ENCODE measurements at places on chromosomes 3 and 15. TPM values are rescaled to one million over a fixed set of nuclear protein-coding genes. Genes with fewer than 3 reads are reported as not detected.

DNA sequence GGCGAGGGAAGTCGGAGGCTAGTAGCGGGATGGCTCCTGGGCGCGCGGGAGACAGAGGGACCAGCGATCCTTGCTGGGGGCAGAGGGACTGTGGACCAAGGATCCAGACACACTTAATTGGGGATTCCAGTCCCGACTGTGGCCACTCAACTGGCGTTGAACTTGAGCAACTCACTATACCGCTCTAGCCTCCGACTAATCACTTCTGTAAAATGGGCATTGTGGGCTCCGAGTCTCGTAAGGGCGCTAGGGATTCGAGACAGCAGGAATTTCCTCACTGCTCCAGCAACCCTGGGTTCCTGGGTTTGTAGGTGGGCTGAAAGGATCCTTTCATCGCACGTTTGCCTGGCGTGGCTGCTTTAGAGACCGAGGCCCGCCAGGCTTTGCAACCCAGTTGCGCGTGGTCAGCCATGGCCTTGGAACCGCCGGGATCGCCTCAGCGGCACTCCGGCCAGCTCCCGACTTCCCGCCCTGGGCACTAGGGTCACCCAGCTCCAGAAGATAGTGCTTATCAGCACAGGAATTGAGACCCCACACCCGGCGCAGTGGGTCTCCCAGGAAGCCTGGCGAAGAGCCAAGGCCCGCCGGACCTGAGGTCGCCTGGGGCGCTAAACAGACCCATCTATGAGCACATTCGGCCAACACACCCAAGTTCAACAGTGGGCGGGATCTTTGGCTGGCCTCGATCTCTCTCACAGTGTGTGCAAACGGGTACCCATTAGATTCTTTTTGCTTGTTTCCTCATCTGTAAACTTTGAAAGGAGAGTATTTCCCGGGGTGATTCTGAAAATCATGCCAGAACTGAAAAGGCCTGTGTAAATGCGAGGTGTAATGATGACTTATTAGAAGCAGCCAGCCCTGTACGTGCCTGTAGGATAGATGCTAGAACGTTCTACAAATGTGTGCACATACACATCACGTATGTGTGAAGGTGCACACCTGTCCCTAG is 9.9 kb downstream of the FOXL2 start:
- peaks cover 37% of the 10 kb centered on the region for H3K4me1 ChIP-seq
- no peak for DNase-seq
- no peak overlapping the region for H3K4me3 ChIP-seq
- no peak overlapping the region for H3K27ac ChIP-seq

DNA sequence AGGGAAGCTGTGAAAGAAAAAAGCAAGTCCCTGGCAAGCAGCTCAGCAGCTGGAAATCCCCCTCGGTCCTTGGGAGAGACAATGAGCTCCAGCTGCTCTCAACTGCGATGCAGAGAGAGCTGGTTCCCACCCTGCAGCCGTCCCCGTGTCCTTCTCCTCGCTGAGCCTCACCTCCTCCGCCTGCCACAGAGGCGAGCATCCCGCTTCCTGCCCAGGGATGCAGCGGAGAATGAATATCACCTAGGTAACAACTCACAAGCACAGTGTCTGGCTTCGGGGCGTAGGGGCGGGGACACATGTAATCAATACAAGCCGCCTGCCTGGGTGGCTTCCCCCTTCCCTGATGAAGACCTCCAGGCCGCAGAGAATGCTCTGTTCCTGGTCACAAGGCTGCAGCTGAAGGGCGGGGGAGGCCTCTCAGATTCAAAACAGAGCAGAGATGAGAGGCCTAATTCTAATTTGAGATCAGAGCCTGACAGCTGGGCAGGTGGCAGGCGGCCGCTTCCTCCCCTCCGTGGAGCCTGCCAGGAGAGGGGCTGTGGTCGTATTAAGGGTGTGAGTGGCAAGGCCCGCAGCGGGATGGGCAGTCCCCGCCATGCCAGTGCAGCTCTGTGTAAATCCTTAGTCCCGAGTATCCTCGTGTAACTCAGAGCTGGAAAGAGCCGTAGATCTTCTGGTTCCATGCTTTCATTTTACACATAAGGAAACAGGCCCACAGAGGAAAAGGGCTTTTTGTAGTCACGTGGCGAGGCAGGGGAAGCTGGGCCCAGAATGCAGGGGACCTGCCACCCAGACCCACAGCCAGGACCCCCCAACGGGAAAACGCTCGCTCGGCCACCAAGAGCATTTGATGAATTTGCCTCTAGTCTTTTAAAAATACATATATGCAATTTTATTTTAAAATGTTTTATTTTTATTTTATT is 24.3 kb downstream of the ZDHHC19 start:
- H3K27ac ChIP-seq, result no peak overlapping the region
- H3K4me1 ChIP-seq, result peaks cover 32% of the 10 kb centered on the region
- no peak overlapping the region for H3K4me3 ChIP-seq

DNA sequence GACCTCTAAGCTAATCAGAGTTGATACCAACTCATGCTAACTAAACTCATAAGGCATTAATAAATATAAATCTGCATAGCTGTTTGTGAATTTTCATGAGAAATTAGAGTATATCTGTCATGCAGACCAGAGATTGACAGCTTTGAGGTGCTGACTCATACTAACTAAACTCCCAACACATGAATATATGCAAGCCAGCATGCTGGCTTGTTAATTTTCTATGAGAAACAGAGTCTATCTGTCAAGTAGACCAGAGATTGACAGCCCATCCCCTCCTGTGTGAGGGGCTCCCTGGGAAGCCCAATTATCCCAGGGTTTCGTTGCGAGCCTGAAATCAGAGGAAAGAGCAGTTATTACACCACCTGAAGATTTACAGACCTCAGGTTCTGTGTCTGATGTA is 69.3 kb downstream of the CD47 start:
- H3K27ac ChIP-seq, result no peak overlapping the region
- DNase-seq, result no peak
- H3K4me1 ChIP-seq, result no peaks in the 10 kb centered on the region
- H3K36me3 ChIP-seq, result no peaks in the 10 kb centered on the region

The ARGFX gene
- total RNA-seq, result not detected

GRCh38 chr3:181952929-181953328 is 241.2 kb downstream of the SOX2 start:
- DNase-seq, result no peak
- no peaks in the 10 kb centered on the region for H3K36me3 ChIP-seq
- H3K27me3 ChIP-seq, result no peaks in the 10 kb centered on the region
- no peaks in the 10 kb centered on the region for H3K4me1 ChIP-seq

The CCNL1 gene
- 151 TPM for total RNA-seq

GRCh38 chr15:81097116-81097889 is 36.8 kb upstream of the CFAP161 start:
- H3K4me3 ChIP-seq, result no peak overlapping the region
- H3K4me1 ChIP-seq, result peaks cover 2% of the 10 kb centered on the region
- H3K27me3 ChIP-seq, result peaks cover 22% of the 10 kb centered on the region
- H3K36me3 ChIP-seq, result no peaks in the 10 kb centered on the region

- H3K36me3 ChIP-seq, result no peaks in the 10 kb centered on the region
- no peak overlapping the region for H3K27ac ChIP-seq
- H3K27me3 ChIP-seq, result no peaks in the 10 kb centered on the region
- no peak for DNase-seq
- H3K4me3 ChIP-seq, result no peak overlapping the region
Observed at GRCh38 chr15:99604865-99605264, 39.1 kb downstream of the MEF2A start.

The MRPL3 gene
- total RNA-seq, result 172 TPM

The NEO1 gene
- total RNA-seq, result 10.0 TPM

DNA sequence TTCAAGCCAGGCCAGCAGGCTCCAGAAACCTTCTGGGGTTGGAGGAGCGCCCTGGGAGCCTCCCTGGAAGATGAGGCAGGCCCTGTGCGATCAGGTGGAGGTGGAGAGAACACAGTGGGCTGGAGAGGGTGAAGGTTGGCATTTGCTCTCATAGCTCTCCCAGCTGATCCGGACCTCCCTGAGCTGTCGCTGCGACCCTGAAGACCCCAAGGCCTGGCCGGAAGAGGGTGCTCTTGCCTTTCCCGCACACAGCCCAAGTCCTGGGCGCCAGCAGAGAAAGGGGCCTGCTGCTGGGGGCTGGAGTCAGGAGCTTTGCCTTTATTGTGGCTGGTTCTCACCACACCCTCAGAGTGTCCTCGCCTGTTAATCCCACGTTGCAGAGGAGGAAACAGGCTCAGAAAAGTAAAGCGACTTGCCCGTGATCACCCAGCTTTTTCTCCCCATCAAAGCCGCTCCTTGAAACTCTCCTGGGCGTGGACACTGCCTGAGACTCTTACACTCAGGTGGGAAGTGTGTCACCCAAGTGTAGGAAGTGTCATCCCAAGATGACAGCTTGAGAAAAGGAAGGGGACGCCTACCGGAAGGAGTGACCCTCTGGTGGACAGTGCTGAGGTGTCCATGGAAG is 8.6 kb upstream of the RPL29 start:
- peaks cover 36% of the 10 kb centered on the region for H3K4me1 ChIP-seq
- DNase-seq, result peak; percentile 50
- H3K36me3 ChIP-seq, result no peaks in the 10 kb centered on the region
- H3K4me3 ChIP-seq, result no peak overlapping the region
